ENCODE measurements at places on chromosomes 3 and 15.

DNA sequence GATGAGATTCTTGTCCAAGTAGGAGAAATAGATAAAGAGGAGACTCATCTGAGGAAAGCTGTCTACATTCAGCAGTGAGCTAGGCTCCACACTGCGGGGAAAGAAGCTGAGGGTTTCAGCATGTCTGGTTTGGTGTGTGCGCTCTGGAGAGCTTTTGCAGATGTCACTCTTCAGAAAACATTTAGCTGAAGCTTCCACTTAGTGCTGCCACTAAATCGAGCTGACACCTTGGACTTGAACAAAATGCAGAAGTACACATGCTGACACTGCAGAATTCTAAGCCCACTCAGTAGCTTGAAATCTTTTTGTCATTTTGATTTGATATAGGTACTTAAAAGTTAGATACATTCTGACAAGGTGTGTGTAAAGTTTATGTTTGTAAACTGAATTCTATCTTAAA is 32.3 kb upstream of the CRTC3 start:
- no peak for DNase-seq

GRCh38 chr3:51681453-51681852 is 10.4 kb downstream of the TEX264 start:
- DNase-seq, result no peak

- DNase-seq, result no peak
These were observed 56.9 kb downstream of the TJP1 start for GRCh38 chr15:29765234-29765841.

GRCh38 chr3:54985856-54986255 is 58.0 kb upstream of the LRTM1 start:
- DNase-seq, result no peak

DNA sequence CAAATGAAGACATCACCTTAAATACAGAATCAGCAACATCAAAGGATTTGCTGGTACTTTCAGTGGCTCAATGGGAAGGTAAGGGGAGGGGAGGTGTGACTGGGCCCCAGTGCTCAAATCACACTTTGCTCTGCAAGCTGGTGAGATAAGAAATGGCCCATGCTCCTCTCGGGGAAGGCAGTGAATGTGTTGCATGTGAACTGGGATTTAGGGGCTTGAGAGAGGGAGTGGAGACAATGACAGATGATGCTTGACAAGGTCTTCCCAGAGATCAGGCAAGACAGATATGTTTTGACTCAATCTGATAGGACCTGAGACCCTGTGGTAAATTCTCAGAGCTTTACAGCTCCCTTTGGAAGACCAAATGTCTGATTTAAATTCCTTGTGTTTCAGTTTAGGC is 233.0 kb upstream of the PROK2 start:
- DNase-seq, result no peak

GRCh38 chr3:127886231-127886955 is 28.6 kb upstream of the KBTBD12 start:
- DNase-seq, result no peak

GRCh38 chr3:63921741-63922482 is 9.7 kb upstream of the SCAANT1 start:
- DNase-seq, result peak; percentile 60

GRCh38 chr15:40096094-40096891 is 12.4 kb downstream of the BMF start:
- DNase-seq, result no peak

DNA sequence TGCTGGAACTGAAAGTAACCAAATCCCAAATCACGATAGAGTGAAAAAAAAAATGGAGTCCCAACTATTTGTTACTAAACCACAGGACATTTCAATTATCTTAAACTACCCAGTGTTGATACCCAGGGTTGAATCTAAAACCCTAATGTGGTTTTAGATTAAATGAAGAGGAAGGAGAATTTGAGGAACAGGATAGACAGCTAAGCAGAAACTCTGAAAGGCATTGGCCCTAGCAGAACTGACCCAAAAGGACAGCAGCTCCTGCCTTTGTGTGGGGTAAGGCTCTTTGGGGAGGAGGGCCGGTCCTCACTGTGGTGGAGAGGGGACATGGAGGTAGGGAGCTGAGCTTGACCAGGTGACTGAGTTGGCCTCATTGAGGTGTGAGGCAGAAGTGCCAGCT is 30.7 kb upstream of the SNRK start:
- DNase-seq, result no peak

GRCh38 chr3:87004883-87005282 is 13.9 kb upstream of the VGLL3 start:
- no peak for DNase-seq

DNA sequence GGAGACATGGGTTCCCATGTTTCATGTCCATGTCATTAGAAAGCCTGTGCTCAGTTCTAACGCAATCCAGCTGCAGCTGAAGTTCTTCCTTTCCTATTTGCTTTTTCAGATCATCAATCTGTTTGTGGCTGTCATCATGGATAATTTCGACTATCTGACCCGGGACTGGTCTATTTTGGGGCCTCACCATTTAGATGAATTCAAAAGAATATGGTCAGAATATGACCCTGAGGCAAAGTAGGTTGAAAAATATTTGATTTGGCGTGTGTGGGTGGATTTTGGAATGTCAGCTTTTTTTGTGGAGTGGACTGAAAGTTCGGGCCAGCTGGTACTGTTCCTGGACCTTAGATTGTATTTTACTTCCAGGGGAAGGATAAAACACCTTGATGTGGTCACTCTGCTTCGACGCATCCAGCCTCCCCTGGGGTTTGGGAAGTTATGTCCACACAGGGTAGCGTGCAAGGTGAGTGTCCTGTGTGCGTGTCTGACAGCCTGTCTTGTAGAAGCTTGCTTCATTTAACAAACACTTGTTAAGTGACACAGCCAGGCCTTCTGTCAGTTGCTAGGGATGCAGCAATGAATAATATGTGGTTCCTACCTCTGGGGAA is 69.6 kb downstream of the CHDH start:
- no peak for DNase-seq

- DNase-seq, result no peak
These were observed 207.5 kb upstream of the ADAMTS9 start for GRCh38 chr3:64895106-64895990.

GRCh38 chr3:39805650-39806049 is 3.8 kb upstream of the MYRIP start:
- DNase-seq, result no peak

All from kidney tubule cell (primary cell).